ENCODE measurements at places on chromosomes 12 and 14. TPM values are rescaled to one million over a fixed set of nuclear protein-coding genes. Genes with fewer than 3 reads are reported as not detected.

The PLEKHG7 gene
- 2.5 TPM for total RNA-seq

- DNase-seq = peak; percentile 8
Observed at GRCh38 chr14:80213602-80214001, 2.3 kb upstream of the DIO2 start.

The SCN8A gene
- 2.9 TPM for total RNA-seq

GRCh38 chr12:102479099-102479885, 1.1 kb downstream of the IGF1 start:
- DNase-seq = peak; percentile 25

The PELI2 gene
- 4.8 TPM for total RNA-seq

GRCh38 chr14:80491131-80491530, 279.8 kb upstream of the DIO2 start:
- peak; percentile 27 for DNase-seq

DNA sequence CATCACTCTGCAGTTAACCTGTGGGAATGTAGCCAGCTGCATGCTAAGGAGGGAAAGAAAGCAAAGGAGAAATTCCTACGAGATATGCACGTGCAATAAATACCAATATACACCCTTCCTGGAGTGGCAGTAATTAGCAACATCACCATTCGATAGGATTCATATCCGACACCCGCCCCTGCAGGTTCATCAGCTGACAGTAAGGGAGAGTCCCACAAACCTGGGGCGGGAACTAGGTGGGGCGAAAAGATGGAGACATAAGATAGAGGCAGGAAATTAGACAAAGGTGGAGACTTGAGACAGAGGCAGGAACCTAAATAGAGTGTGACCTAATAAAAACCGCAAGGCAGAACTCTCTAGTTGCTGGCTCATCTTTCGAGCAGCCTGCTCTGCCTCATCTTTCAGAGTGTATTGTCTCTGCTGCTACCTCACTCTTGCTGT, 51.6 kb downstream of the PLEKHG3 start:
- DNase-seq = peak; percentile 81

DNA sequence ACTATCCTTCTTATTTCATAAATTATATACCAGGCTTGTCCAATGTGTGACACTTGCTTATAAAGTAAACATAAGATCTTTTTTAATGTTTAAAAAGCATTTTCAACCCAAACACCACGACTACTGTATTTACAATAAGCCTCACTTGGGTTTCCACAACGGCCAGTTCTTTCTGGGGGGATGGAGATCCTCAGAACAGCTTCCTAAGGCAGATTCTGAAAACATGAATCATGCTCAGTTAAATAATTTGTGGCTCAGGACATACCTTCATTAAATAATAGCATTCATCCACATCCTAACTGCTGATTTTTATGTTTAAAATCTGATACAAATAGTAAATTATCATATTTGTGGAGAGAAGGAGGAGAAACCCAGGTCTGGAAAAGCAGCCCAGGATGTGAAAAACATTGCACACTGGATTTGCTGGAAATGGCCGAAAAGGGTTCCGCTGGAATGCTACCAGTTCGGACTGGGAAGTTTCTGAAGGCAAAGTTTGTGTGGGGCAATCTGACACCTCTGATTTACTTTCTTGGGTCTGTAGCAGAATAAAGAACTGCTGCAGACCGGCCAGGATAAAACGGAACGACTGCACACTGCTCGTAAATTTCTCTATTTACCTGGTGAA, 597 bp downstream of the GLT8D2 start:
- DNase-seq = no peak

GRCh38 chr12:81956468-81956860, 197.3 kb upstream of the PPFIA2 start:
- DNase-seq = no peak

DNA sequence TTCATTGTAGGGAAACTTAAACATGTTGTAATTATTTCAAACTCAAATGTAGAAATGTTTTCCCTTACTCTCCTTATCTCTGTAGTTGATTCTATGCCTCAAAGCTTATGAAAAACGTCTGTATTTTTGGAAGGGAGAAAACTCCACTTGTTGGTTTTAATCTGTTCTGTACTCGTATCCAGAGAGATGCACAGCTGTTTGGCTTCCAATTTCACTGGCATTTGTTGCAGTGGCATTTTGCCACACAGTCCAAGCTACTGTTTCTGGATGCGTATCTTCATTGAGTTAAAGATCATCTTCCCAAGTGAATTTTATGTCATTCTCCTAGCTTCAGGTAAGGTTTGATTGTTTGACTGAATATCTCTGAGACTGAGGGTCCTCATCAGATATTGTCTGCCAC, 481.4 kb downstream of the TRHDE start:
- no peak for DNase-seq

DNA sequence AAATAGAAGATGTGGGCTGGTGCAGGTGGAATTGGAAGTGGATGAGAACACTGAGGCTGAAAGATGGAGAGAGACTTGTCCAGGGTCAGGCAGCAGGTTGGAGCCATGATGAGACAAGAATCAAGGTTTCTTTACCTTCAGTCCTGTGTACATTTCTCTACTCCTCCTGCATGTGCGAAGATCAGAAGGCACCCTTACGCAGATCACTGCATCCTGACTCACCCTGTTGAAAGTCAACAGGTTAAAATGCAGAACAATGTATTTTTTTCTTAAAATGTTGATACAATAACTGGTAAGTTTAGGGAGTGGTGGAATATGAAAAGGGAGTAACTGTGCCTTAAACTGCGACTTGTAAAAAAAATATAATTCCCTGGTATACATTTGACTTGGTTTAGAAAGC, 47.8 kb downstream of the TESPA1 start:
- DNase-seq = no peak

DNA sequence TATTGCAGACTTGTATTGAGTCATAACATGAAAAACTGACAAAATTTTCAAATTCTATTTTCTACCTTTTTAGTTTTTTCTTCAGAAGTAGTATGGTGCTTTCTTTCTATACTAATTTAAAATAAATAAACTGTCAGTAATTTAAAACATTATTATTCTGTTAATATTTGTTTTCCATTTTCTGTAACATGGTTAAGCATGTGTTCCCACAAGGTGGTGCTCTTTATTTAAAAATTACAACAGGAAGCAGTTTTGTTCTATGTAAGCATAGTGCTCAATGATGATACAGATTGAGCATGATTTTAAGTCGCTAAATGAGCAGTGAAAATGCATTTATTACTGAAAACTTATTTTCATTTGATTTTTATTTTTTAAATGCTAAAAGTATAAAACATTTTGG, 114.6 kb downstream of the PPFIA2 start:
- DNase-seq = no peak

- DNase-seq = no peak
Observed at GRCh38 chr14:24475261-24475660, 32.7 kb upstream of the SDR39U1 start.

GRCh38 chr12:52910248-52910883, 5.5 kb upstream of the KRT8 start:
- DNase-seq = no peak
